ENCODE measurements at places on chromosomes 7 and 10. TPM values are rescaled to one million over a fixed set of nuclear protein-coding genes. Genes with fewer than 3 reads are reported as not detected.

The FAM131B gene
- total RNA-seq = 2.0 TPM

DNA sequence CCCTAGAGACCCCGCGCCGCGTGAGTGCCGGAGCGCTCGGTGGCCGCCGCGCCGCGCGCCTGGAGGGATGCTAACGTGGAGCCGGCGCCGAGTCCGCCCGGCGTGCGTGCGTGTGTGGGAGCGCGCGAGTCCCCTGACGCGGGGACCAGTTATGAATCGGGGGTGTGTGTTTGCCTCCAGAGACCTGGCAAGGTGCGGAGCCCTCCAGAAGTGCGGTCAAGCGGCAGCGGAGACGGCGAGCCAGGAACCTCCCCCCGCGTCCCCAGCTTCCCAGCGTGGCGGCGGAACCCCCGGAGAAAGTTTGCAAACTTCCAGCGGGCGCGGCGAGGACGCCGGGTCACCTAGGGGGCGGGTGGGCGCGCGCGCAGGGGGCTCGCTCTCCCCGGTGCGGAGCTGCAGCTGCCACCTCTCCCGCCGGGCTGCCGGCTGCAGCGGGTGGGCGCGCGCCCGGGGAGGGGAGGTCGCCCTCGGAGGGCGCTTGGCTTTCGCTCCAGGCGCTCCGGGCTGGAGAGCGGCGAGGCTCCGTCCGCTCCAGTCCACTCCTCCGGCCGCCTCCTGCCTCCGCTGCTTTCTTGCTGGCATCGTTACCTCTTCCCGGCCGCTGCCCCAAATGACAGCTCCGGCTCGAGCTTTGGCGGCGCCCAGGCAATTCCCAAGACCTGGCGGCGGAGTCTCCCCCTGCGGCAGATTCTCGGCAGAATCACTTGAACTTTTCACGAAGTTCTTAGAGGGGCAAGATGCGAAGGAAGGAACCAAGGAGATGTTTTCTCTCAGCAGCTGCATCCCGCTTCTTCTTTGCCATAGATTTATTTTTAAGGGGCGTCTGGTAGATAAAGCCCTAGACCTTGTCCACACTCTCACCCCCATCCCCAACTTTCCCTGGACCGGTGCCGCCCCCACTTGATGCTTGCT, 2.3 kb upstream of the CREB5 start:
- peak overlapping the region; percentile 91 for H3K4me3 ChIP-seq
- H3K27ac ChIP-seq = peak overlapping the region; percentile 87
- peaks cover 84% of the 10 kb centered on the region for H3K27me3 ChIP-seq
- no peak for DNase-seq
- peaks cover 57% of the 10 kb centered on the region for H3K4me1 ChIP-seq

DNA sequence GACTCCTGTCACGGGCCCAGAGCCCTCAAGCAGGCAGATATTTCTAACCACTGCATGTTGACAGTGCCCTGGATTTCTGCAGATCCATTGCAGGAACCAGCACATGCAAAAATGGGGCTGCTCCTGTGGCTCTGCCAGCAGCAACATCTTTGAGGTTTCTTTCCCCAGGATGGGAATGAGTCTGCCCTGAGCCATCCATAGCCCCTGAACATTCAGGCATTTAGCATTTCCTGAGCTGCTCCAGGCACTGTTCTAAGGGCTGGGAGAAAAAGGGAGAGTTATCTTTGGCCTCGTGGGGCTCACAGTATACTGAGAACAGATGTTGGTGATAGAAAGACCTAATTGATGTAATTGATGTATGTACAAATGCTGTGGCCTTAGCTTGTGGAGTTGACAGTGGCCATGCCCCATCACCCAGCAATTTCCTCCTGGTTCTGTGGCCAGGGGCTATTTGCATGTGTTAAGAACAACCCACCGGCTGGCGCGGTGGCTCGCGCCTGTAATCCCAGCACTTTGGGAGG, 66.0 kb upstream of the LRRC4 start:
- H3K4me3 ChIP-seq = no peak overlapping the region
- peaks cover 25% of the 10 kb centered on the region for H3K36me3 ChIP-seq
- H3K4me1 ChIP-seq = peaks cover 20% of the 10 kb centered on the region
- H3K27ac ChIP-seq = no peak overlapping the region
- DNase-seq = no peak
- H3K27me3 ChIP-seq = no peaks in the 10 kb centered on the region

DNA sequence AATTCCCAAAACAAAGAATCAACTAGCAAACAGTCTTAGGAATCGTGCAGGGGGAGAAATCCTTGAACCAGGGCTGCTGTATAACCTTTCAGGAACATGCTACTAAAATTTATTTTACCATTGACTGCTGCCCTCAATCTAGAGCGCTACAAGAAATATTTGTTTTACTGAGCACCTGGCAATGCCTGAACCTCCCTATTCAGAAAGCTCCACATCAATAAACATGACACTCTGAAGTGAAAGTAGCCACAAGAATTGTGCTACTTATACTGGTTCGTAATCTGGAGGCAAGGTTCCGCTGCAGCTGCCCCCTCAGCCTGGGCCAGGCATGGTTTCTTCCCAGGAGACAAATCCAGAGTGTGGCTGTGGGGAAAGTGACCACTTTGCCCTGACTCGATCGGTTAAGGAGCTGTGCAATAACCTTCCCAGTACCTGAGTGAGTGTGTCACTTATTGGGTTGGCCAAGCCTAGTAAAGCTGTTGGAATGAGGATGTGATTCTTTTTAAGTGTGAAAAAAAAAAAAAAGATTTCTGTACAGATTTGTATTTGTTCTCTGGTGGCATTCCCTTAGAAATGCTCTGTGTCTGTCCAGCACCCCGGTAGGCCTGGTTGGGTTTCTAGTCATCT, 7.7 kb downstream of the VWA2 start:
- no peak overlapping the region for H3K27ac ChIP-seq
- no peak for DNase-seq
- no peaks in the 10 kb centered on the region for H3K36me3 ChIP-seq

GRCh38 chr7:116732788-116733694, 61.0 kb downstream of the MET start:
- H3K27ac ChIP-seq = no peak overlapping the region
- H3K4me3 ChIP-seq = no peak overlapping the region
- no peak for DNase-seq
- H3K4me1 ChIP-seq = peaks cover 2% of the 10 kb centered on the region
